NCI-H2081 treated with DMSO at 0.1 percent for 48 hours (cell line): ENCODE measurements at places on chromosomes 16 and 17.

- DNase-seq, result no peak
Observed at GRCh38 chr16:31476303-31477219, 4.6 kb downstream of the TGFB1I1 start.

- DNase-seq, result no peak
Observed at GRCh38 chr17:67491009-67491680, 114.1 kb downstream of the PITPNC1 start.

DNA sequence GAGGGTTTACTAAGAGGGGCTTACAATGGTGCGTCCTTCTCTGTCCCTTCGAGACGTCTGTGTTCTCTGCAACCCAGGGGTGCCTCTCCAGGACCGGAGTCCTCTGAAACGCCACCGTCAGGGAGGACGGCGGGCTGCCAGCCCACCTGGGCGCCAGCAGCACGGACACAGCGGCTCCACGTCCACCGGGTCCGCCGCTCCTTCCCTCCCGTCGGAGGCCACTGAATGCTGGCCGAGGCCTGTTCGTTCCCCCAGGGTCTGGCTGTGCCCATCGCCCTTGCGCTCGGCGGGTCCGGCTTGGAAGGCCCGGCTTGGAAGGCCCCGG lies 403 bp downstream of the TEPSIN start:
- no peak for DNase-seq

- no peak for DNase-seq
Observed at GRCh38 chr17:63634816-63635215, 12.6 kb downstream of the MAP3K3 start.

DNA sequence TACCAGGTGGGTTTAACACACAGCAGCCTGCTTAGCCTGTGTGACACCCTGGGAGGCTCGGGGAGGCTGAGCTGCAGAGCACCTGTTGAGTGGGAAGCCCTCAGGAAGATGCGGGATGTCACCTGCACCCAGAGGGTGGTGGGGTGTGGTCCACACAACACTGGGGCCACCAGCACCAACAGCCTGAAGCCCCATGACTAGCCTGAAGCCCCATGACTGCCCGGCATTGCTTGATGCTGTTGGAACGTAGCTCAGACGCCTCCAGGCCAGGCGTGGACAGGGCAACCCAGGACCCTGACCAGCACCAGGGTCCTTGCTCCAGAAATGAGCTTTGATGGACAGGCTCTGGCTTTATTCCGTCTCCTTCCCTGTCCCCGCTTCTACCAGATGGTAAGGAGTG lies 76.3 kb upstream of the ZNF469 start:
- DNase-seq, result no peak

DNA sequence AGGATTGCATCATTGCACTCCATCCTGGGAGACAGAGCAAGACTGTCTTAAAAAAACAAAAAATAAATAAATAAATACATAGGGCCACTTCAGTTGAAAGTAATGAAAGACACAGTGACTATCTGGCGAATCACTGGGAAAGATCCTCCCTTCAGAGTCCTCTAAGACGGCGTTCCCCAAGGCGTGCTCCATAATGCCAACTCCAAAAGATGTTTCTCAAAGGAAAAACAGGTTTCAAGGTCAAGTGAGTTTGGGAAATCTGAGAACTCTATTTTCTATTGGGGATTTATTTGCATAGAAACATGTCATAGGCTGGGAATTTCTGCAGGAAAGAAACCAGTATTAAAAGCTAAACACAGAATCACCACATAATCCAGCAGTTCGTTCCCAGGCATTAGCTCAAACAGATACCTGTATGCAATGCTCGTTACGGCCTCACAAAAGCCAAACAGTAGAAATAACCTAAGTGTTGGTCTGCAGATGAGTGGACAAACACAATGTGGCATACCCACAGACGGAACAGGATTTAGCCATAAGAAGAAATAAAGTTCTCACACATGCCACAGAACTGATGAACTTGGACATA lies 7.9 kb downstream of the KLHDC4 start:
- DNase-seq, result no peak

DNA sequence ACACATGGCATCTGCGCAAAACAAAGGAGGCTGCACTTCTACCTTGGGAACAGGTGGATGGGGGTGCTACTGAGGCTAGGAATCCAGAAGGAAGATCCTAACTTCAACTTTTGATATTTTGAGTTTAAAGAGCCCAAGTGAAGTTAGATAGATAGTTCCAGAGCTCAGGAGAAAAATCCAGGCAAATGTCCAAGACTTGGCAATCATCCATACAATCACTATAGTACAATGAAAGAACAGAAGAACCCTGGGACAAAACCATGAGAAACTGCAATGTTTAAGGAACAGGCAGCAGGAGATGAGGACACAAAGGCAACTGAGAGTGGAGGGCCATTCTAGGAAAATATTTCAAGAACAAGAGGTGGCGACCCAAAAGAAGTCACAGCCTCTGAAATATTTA lies 12.4 kb downstream of the CDYL2 start:
- DNase-seq, result no peak

DNA sequence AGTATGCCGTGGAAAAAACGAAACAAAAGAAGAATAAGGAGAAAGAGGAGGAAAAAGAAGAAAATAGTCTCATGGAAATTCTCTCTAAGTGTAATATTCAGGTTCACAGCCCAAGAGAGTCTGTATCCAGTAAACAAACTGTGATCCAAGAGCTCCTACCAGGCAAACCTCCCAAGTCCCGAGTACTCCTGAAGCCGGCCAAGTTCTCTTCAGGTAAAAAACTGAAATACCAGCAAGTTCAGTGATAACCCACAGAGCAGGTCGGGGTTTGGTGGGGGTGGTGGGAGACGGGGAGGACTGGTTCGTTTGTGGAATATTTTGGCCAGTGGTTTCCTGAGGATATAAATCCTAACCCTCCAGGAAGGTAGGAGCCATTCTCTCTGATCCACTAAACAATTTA lies 8.5 kb upstream of the TVP23B start:
- no peak for DNase-seq
